Mammary epithelial cell (primary cell): ENCODE measurements at places on chromosomes 16 and 17. TPM values are rescaled to one million over a fixed set of nuclear protein-coding genes. Genes with fewer than 3 reads are reported as not detected.

The HES7 gene
- 0.34 TPM for polyA plus RNA-seq

- DNase-seq = no peak
Observed at GRCh38 chr17:79621151-79621943, 10.5 kb upstream of the RBFOX3 start.

DNA sequence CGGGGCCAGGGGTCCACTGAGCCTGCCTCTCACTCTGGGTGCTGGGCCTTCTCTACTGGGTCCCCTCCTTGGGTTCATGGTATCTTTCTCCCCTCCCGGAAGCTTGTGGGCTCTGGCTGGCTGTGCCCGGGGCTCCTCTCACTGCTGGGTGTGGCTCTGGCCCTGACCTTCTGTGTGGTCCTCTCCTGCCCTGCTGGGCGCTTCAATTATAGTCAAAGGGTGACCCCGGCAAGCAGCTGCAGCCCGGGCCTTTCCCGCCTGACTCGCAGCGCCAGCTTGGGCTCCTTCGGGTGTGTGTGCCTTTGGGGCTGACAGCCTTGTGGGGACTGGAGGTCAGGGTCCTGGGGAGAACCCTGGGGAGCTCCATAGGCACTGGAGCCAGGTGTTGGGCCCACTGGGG, 54.2 kb upstream of the PVALEF start:
- DNase-seq = no peak

DNA sequence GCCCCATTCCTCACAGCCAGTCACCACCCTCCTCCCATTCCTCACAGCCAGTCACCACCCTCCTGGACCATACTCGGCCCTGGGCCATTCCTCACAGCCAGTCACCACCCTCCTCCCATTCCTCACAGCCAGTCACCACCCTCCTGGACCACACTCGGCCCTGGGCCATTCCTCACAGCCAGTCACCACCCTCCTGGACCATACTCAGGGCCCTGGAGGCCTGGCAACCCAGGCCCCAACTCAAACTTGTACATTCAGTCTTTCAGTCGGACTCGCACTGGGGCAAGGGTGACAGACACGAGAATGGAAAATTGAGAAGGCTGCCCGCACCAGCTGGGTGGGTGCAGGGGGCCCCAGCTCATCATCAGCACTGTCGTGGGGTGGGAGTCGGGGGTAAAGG, 30.4 kb upstream of the FOXK2 start:
- DNase-seq = no peak

GRCh38 chr17:13003454-13003851, 14.4 kb downstream of the ELAC2 start:
- DNase-seq = no peak

DNA sequence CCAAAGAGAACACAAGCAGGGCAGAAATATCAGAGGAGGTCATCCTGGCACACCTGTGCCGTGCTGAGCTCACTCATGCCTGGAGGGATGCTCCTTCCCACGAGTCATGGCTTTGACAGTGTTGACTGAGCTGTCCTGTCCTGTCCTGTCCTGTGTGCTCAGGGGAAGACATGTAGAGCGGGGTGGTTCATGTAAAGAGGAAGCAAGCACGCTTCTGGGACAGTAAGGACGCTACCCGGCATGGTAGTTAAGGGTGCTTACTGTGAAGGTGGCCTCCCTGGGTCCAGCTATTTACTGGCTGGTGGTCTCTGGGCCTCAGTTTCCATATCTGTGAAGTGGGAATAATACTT, 398 bp downstream of the LGALS9 start:
- peak; percentile 67 for DNase-seq

DNA sequence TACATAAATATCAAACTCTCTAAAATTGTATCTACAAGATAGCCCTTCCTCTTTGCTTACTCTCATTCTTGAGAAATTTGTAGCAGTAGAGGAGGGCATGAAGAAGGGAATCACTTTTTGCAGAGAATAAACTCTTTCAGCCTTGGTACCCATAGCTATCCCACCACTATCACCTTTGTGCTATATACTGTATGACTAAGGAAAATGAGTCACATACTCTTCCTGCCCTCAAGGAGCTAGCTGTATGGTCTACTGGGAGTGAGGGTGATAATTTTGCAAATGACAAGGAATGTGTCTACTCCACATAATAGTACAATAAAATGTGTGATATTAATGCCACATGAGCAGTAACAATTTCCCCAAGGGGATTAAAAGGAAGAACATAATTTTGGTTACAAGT, 184.6 kb upstream of the WSB1 start:
- peak; percentile 7 for DNase-seq

- no peak for DNase-seq
Observed at GRCh38 chr17:79657861-79658810, 47.3 kb upstream of the RBFOX3 start.

- peak; percentile 24 for DNase-seq
Observed at GRCh38 chr16:82846806-82847205, 220.0 kb downstream of the CDH13 start.

DNA sequence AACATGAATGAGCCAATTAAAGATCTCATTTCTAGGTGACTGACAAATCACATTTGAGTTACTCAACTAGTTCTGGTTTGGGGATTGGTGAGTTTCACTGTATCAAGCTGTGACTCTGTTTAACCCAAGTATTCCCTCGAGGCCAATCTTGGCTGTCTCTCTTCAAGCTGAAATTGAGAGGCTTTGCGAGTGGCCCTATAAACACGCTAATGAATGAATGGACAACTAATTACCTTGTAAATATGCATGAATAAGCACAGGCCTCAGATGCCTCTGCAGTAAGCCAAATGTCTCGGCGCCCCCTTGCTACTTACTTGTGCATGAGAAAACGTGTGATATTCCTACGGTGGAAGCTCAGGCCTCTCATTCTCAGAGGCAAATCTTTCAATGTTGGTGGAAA, 450.3 kb upstream of the PSMD7 start:
- DNase-seq = no peak
